ENCODE measurements at places on chromosomes 6 and 20.

GRCh38 chr6:43708860-43709653 is 21.5 kb upstream of the MRPS18A start:
- DNase-seq, result no peak

GRCh38 chr6:23650676-23651075 is 475.3 kb upstream of the NRSN1 start:
- no peak for DNase-seq

- no peak for DNase-seq
Observed at GRCh38 chr20:58832457-58832856, 18.2 kb downstream of the GNAS-AS1 start.

- DNase-seq, result no peak
Observed at GRCh38 chr6:53724501-53724900, 58.9 kb upstream of the KLHL31 start.

DNA sequence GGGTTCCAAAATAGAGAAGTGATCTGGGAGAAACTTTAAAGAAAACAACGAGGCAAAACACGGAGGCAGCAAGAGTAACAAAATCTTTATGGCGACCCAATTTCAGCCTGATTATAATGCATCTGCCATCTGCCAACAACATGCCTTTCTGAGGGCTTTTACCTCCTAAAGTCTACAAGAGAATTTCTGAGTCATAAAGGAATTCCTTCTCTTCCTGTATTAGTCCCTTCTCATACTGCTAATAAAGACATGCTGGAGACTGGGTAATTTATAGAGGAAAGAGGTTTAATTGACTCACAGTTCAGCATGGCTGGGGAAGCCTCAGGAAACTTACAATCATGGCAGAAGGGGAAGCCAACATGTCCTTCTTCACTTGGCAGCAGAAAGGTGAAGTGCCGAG is 226.6 kb downstream of the HACE1 start:
- DNase-seq, result no peak

DNA sequence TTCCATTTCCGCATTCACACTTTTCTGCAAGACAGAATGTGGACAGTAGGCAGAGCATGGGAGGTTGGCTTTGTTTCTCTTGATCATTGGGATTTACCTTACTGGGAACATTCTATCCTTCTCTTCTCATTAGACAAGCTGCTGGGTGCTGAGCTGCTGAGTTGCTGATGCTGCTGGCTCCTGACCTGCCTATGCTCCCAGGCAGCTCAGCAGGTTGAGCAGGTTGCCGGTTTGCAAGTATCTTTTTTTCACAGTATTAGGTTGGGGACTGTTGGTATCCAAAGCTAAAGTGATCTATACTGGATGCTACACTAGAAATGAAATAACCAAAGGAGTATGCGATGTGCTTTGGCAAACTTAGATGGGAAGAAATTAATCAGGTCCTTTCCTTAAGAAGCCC is 23.7 kb upstream of the ADGRF4 start:
- no peak for DNase-seq

Data from ascending aorta (tissue), 2 donors.